ENCODE measurements at places on chromosomes 12 and 14. TPM values are rescaled to one million over a fixed set of nuclear protein-coding genes. Genes with fewer than 3 reads are reported as not detected.

RPS26 gene
- polyA plus RNA-seq: 637 TPM

KRT85 gene
- polyA plus RNA-seq: 0.58 TPM

PPP1R12A gene
- 10.3 TPM for polyA plus RNA-seq

PPP1R3E gene
- polyA plus RNA-seq: 22.8 TPM

PYGL gene
- polyA plus RNA-seq: 12.3 TPM

POTEG gene
- polyA plus RNA-seq: not detected

LRRC43 gene
- 7.9 TPM for polyA plus RNA-seq

RNASE7 gene
- polyA plus RNA-seq: not detected

CCDC196 gene
- not detected for polyA plus RNA-seq

IFT81 gene
- 6.5 TPM for polyA plus RNA-seq

TBC1D30 gene
- polyA plus RNA-seq: 4.2 TPM

AQP5 gene
- 0.99 TPM for polyA plus RNA-seq

NRXN3 gene
- 1.5 TPM for polyA plus RNA-seq

PMCH gene
- not detected for polyA plus RNA-seq

MMP17 gene
- polyA plus RNA-seq: 0.82 TPM

KRT80 gene
- polyA plus RNA-seq: 1.0 TPM

TAS2R8 gene
- polyA plus RNA-seq: not detected

HOXC4 gene
- polyA plus RNA-seq: 13.9 TPM

FAR2 gene
- polyA plus RNA-seq: 3.1 TPM

OR4N5 gene
- not detected for polyA plus RNA-seq

SPSB2 gene
- 21.3 TPM for polyA plus RNA-seq

OR4E2 gene
- polyA plus RNA-seq: not detected

KRT6C gene
- polyA plus RNA-seq: not detected

BMAL2 gene
- polyA plus RNA-seq: 0.47 TPM

OR4K15 gene
- not detected for polyA plus RNA-seq

LGALS3 gene
- polyA plus RNA-seq: 241 TPM

ANKRD33 gene
- not detected for polyA plus RNA-seq

HOXC10 gene
- polyA plus RNA-seq: 49.7 TPM

GPD1 gene
- polyA plus RNA-seq: 139 TPM

ALDH2 gene
- 318 TPM for polyA plus RNA-seq

PPM1H gene
- 8.7 TPM for polyA plus RNA-seq

GLRX5 gene
- 124 TPM for polyA plus RNA-seq

SRRM4 gene
- polyA plus RNA-seq: 0.17 TPM

ISM2 gene
- 0.80 TPM for polyA plus RNA-seq

TNS2 gene
- polyA plus RNA-seq: 90.1 TPM

B4GALNT1 gene
- 1.6 TPM for polyA plus RNA-seq

CLEC4D gene
- polyA plus RNA-seq: not detected

TRHDE gene
- polyA plus RNA-seq: 1.6 TPM

PZP gene
- not detected for polyA plus RNA-seq

BEGAIN gene
- 0.52 TPM for polyA plus RNA-seq

GLI1 gene
- polyA plus RNA-seq: 1.4 TPM

STAC3 gene
- 1.5 TPM for polyA plus RNA-seq

SLC7A7 gene
- polyA plus RNA-seq: 235 TPM

RASSF9 gene
- polyA plus RNA-seq: 1.0 TPM

IAPP gene
- polyA plus RNA-seq: not detected

POP5 gene
- polyA plus RNA-seq: 111 TPM

DEGS2 gene
- polyA plus RNA-seq: 25.1 TPM

C3AR1 gene
- 2.9 TPM for polyA plus RNA-seq

RPGRIP1 gene
- polyA plus RNA-seq: not detected

All from kidney (tissue), 22 donors.